Glutamatergic neuron (in vitro differentiated cells): ENCODE measurements at places on chromosomes 4 and X. TPM values are rescaled to one million over a fixed set of nuclear protein-coding genes. Genes with fewer than 3 reads are reported as not detected.

DNA sequence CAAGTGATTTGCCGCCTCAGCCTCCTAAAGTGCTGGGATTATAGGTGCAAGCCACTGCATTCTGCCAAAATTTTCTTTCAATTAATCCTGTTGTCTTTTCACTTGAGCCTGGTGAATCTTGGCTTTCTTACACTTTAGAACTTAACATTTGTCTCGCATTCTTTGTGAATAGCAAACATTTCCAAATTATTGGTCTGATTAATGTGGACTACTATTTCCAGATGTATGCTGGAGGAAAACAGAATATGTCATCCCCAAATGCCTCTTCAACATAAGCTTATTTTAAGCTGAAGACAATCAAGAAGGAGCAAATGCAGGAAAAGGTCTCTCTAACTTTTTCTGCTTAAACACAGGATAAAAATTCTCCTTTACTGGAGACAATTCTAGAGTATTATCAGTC is 233.4 kb downstream of the PPP4R3C start:
- no peak for DNase-seq
- no peaks in the 10 kb centered on the region for H3K4me1 ChIP-seq
- H3K27me3 ChIP-seq: no peaks in the 10 kb centered on the region
- H3K27ac ChIP-seq: no peak overlapping the region

GRCh38 chr4:17128268-17128667 is 229.8 kb upstream of the LDB2 start:
- H3K4me3 ChIP-seq: no peak overlapping the region
- DNase-seq: no peak
- H3K36me3 ChIP-seq: peaks cover 5% of the 10 kb centered on the region
- H3K4me1 ChIP-seq: peaks cover 4% of the 10 kb centered on the region
- no peak overlapping the region for H3K27ac ChIP-seq
- no peaks in the 10 kb centered on the region for H3K27me3 ChIP-seq

GRCh38 chrX:129785160-129785947 is 5.6 kb downstream of the SASH3 start:
- H3K27me3 ChIP-seq: peaks cover 3% of the 10 kb centered on the region
- no peaks in the 10 kb centered on the region for H3K36me3 ChIP-seq
- DNase-seq: no peak
- no peak overlapping the region for H3K4me3 ChIP-seq

GRCh38 chr4:140515423-140515822 is 8.5 kb upstream of the ELMOD2 start:
- no peak for DNase-seq
- no peaks in the 10 kb centered on the region for H3K36me3 ChIP-seq
- H3K27ac ChIP-seq: no peak overlapping the region
- no peak overlapping the region for H3K4me3 ChIP-seq
- peaks cover 4% of the 10 kb centered on the region for H3K4me1 ChIP-seq

DNA sequence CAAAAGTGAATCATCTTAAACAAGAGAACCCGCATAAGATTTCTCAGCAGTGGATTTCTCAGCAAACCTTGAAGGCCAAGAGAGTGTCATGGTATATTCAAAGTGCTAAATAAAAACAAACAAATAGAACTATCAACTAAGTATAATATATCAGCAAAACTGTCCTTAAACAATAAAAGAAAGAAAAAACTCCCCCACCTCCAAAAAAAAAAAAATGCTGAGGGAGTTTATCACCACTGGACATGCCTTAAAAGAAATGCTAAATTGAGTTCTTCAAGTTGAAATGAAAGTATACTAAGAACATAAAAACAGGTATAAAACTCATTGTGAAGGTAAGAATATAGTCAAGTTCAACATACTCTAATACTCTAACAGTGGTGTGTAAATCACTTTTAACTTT is 53.9 kb upstream of the EPGN start:
- peaks cover 2% of the 10 kb centered on the region for H3K27me3 ChIP-seq
- H3K4me1 ChIP-seq: no peaks in the 10 kb centered on the region
- DNase-seq: no peak
- H3K36me3 ChIP-seq: peaks cover 5% of the 10 kb centered on the region
- H3K27ac ChIP-seq: no peak overlapping the region
- no peak overlapping the region for H3K4me3 ChIP-seq

The EDA gene
- 1.7 TPM for total RNA-seq

The GIMD1 gene
- not detected for total RNA-seq
